RKO (cell line): ENCODE measurements at places on chromosomes 3 and 15.

GRCh38 chr3:96538186-96538585 is 276.2 kb upstream of the EPHA6 start:
- DNase-seq = no peak

- DNase-seq = no peak
Measured at GRCh38 chr3:194082743-194083636, 53.0 kb upstream of the HES1 start.

DNA sequence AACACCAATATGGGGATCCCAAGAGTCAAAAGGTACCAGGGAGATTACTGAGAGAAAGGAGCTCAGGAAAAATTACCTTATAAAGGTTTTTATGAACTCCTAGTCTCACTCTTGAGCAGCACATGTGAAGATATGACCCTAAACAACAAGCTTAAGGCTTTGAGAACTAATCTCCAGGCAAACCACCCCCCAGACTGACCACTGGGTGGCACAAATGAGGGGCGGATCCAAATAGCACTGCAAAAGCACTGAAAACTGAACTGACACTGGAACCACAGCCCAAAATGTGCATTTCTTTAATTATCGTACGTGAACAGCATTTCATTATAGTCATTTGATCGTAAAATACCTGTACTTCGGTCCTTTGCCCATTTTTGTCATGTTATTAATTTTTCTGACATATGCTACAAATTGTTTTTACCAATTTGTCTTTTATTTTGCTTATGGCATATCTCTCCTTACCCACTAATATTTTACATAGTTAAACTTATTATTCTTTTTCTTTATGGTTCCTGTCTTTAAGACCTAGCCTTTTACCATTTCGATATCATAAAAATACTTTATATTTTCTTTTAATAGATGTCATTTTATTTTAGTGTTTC is 31.5 kb upstream of the TFDP2 start:
- peak; percentile 64 for DNase-seq

GRCh38 chr3:127598841-127599570 is 795 bp downstream of the MCM2 start:
- peak; percentile 24 for DNase-seq

DNA sequence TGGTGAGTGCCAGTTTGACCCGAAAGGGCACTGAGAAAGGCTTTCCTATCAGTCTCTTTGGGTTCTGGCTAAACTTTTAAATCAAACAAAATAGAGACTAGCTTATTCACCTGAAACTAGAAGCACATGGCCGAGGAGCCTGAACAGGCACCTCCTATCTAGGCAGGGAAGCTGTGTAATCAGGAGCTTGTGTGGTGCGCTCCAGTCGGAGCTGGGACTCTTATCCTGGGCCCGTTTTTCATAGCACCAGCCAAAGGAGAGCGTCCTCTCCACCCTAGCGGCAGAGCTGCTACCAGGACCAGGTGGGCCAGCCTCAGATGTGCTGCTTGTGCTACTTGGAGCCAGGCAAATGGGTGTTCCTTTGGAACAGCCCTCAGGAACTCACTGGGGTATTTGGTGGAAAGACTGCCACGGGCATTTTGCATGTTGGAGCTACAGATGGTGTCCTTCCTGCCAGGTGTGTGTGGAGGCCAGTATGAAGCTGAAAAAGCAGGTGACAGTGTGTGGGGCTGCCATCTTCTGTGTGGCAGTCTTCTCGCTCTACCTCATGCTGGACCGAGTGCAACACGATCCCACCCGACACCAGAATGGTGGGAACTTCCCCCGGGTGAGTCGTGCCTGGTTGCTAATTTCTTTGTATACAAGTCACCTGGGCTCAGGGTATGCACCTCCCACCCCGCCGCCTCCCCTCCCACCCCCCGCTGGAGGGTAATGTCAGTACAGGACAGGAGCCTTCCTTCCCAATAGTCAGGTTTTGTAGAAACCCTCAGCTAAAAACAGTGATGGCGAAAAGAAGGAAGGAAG is 833 bp downstream of the MAN2A2 start:
- peak; percentile 47 for DNase-seq

GRCh38 chr15:64985366-64986033 is 4.2 kb downstream of the SPG21 start:
- no peak for DNase-seq

DNA sequence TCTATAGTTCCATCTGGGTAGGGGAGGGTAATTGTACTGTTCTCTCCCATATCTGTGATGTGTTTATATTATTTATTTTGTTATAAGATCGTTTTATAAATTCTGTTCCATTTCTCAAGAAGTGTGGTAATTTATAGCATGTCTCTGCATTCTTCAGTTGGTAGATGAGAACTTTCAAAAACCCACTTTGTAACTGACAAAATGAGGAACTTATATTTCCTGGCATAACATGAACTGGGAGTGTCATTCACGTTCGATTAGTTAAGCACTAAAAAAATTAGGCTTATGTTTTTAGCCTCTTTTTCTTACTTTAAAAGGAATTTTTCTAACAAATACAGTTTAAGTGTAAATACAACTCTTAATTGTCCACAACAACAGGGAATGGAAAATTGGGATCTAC is 230.8 kb downstream of the CGGBP1 start:
- no peak for DNase-seq

GRCh38 chr3:38268522-38268921 is 2.9 kb downstream of the SLC22A13 start:
- DNase-seq = no peak

DNA sequence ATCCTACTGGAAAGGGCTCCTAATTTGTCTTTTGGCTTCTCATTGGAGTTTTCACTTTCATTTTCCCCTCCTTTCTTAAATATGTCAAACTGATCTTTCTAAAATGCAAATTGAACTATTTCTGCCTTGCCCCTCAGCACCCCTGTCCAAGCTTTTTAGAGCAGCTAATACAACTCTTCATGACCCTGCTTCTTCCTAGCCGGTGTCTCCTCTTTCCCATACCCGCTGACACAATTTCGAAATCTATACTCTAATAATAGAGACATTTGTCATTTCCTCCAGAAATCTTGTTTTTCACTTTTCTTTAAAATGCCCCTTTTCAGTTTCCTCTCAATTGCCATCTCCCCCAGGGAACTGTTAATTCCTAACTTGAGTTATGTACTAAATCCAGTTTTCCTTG is 2.9 kb upstream of the EPHA3 start:
- no peak for DNase-seq

- DNase-seq = no peak
Measured at GRCh38 chr15:68933001-68933400, 2.7 kb downstream of the SPESP1 start.

- no peak for DNase-seq
Measured at GRCh38 chr3:171227359-171227758, 200.8 kb upstream of the SLC2A2 start.
